RWPE1 (cell line): ENCODE measurements at places on chromosomes 6 and 20.

DNA sequence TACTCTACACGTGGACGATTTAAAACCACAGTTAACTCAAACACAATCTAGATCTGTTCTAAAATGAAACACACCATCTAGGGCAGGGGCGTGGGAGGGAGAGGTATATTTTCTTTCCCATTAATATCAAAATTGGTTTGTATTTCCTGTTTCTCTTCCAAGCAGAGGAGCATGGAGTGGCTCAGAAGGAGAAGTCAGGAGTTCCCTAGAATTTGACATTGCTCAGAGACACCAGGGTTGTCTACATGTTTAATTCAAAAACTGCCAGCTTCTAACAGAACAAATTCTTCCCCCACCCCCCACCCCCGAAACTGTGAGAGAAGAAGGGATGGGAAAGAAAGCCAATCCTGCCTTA lies 2.3 kb downstream of the PREX1 start:
- DNase-seq: no peak

DNA sequence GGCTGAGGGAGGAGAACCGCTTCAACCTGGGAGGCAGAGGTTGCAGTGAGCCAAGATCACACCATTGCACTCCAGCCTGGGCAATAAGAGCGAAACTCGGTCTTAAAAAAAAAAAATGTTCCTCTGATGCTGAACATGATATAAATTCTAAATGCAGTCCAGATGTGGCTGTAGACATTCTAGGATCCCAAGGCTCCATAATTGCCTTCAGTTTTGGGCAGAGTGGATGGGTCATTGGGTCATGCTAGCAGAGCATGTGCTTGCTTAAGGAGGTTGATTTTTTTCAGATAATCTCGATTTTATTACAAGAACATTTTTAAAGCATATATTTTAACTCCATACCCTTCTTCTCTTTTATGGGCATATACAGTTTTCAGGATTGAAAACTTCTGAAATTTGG lies 112.0 kb downstream of the UTRN start:
- DNase-seq: no peak

GRCh38 chr6:11188161-11188915 lies 44.1 kb downstream of the NEDD9 start:
- peak; percentile 54 for DNase-seq

- DNase-seq: peak; percentile 14
Measured at GRCh38 chr6:7617801-7618764, 28.1 kb downstream of the SNRNP48 start.

DNA sequence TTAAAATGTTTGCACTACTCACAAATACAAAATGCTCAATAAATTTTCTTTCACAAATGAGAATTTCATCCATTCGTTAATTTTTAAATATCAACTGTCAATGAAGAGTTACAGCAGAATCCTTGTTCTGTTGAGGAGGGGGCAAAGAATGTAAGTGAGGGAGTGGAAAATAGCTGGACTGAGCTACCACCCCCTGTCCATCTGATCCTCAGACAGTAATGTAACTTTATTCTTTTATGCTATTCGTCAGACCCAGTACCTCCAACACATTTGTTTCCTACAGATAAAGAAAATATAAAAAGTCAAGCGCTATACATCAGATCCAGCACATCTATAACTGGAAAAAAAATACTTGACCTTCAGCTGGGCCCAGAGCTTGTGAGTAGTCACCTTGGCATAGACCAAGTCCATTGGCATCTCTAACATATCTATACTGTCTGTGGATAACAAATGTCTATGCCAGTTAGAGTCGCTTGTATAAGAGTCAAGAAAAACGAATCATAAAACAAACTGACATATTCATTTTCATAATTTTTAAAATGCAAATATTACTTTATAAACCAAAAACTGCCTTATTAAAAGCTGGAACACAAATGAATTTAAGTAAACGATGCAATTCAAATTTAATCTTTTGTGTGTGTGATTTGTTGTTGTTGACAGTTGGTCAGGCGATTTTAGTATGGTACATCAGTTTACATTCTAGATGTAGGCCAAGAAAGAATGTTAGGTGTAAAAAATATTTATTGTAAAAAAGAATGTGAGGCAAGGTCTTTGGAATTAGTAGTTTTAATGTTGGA lies 57.2 kb upstream of the HFE start:
- no peak for DNase-seq

GRCh38 chr6:13913226-13914001 lies 11.3 kb upstream of the RNF182 start:
- no peak for DNase-seq

DNA sequence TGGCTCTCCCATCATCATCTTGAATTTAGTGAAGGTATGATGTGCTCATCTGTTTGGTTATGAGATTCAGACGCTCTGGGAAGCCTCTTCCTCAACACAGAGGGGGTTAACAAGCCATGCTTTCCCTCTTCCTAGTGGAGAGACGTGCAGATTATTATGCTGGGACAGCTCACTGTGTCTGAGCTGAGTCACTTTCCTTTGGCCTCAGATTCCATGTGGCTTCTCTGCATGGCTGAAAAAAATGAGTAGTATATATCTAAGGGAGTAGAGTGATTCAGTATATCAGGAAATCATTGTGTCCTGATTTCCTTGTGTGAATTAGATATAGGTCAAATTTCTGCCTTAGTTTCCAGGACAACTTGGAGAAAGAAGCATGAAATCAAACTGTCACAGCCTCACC lies 52.6 kb downstream of the FIG4 start:
- peak; percentile 23 for DNase-seq

GRCh38 chr6:89974834-89975233 lies 80.6 kb downstream of the GJA10 start:
- no peak for DNase-seq
